Activated T-helper 1 cell treated with anti-CD3 and anti-CD28 coated beads, Interleukin-2, amount 50 U/mL, for 16 hours (primary cell): ENCODE measurements at places on chromosomes 7 and 10.

DNA sequence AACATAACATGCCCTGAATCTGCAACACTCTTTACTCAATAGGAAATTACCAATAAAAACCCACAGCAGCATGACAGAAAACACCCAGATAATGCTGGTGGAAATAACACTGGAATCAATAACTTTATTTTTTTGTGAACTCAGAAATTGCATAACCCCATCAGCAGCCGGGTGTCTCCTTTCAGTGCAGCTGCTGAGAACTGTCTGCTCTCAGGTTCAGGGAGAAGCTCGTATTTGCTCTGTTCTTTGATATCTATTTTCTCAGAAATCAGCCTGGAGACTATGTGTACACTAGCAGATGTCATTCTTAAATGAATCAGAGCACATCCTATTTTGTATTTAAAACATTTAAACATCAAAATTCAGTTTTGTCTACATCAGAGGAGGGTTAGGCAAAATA lies 506.0 kb downstream of the POM121L12 start:
- no peak for DNase-seq

GRCh38 chr7:24411226-24411625 lies 127.2 kb downstream of the NPY start:
- DNase-seq, result no peak

DNA sequence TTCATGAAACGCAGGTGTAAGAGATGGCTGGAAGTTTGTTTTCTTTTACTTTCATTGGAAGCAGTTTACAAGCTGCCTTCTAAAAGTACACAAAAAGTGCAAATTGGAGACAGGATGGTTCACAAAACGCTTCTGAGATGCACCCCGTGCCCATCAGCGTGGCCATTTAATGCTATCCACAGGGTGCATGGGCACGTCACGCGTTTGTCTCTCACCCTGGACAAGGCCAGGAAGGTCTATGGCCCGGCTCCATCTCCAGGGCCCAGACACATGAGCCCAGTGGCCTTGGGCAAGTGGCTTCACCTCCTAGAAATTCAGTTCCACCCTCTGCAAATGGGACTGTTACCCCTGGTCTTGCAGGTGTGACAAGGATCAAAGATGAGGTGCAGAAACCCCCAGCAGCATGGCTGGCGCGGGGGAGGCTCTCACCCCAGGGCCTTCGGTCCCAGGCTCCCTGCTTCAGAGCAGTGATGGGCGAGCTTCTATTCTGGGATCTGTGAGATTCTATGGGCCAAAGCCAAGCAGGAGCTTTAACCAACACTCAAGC lies 60.8 kb upstream of the EBF3 start:
- no peak for DNase-seq

DNA sequence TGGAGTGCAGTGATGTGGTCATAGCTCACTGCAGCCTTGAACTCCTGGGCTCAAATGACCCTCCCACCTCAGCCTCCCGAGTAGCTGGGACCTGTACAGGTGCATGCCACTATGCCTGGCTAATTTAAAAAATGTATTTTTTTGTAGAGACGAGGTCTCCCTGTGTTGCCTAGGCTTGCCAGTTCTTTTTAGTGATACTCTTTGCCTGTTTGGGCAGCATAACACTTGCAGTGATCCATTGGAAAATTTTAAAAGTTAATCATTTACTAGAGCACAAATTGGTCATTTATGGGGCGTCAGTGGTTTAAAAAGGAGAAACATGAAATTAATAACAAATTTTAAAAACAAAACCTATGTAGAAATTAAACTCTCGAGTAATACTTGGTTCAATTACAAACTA lies 78.3 kb downstream of the DYNC2I1 start:
- no peak for DNase-seq

GRCh38 chr10:12509794-12510100 lies 160.4 kb downstream of the CAMK1D start:
- no peak for DNase-seq

DNA sequence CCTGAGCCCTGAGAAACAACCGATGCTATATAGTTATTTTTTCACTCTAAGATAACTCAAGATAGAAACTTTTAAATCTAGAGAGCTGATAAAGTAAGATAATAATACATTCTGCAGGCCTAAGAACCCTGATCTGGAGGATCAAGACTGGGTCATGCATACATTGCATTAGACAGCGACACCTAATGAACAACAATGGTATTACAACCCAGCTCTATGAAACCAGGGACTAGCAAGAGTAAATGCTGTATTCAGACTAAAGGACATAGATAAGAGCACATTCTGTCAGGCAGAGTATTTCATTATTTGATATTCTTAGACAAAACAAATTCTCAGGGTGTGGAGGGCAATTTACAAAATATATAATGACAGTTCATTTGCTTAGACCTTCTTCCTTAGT lies 148.6 kb downstream of the GRK5 start:
- no peak for DNase-seq
